ENCODE measurements at places on chromosomes 2 and 18. TPM values are rescaled to one million over a fixed set of nuclear protein-coding genes. Genes with fewer than 3 reads are reported as not detected.

DNA sequence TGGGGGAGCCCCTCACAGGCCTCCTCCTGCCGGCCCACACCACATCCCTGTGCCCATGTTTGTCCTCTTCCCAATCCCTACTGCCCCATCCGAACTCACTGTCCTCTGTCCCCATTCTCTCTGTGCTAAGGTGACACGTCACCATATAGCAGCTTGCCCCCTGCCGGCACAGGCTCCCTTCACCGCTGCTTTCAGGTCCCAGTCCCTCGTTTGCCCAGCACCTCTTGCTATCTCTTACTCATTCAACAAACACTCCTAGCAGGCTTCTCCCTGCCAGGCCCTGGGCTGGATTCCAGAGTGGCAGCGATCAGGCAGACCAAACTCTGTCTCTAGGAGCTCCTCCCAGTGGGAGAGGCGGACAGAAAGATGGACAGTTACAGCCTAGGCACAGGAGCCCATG is 74.3 kb downstream of the TFCP2L1 start:
- no peak for DNase-seq

- DNase-seq = peak; percentile 81
These were observed 29.6 kb upstream of the RNU4ATAC start for GRCh38 chr2:121501031-121501430.

GRCh38 chr2:95275601-95276243 is 1.5 kb downstream of the PROM2 start:
- peak; percentile 44 for DNase-seq

IGFBP5 gene
- 37.9 TPM for polyA plus RNA-seq

GRCh38 chr18:54357082-54357659 is 487 bp downstream of the STARD6 start:
- DNase-seq = no peak

DNA sequence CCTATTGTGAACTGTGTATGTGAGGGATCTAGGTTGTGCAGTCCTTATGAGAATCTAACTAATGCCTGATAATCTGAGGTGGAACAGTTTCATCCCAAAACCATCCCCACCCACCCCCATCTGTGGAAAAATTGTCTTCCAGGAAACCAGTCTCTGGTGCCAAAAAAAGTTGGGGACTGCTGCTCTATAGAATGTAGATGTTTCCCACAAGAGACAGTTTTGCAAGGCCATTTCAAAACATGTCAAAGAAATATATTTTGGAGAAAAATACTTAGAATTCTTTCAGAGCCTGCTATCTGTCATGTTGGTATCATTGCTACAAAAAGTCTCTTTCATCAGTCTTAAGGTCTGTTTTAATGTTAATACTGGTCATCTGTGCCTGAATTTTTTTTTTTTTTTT is 4.1 kb upstream of the SLC39A10 start:
- DNase-seq = no peak

- DNase-seq = peak; percentile 40
These were observed 44.2 kb downstream of the TTC27 start for GRCh38 chr2:32671885-32672533.

DNA sequence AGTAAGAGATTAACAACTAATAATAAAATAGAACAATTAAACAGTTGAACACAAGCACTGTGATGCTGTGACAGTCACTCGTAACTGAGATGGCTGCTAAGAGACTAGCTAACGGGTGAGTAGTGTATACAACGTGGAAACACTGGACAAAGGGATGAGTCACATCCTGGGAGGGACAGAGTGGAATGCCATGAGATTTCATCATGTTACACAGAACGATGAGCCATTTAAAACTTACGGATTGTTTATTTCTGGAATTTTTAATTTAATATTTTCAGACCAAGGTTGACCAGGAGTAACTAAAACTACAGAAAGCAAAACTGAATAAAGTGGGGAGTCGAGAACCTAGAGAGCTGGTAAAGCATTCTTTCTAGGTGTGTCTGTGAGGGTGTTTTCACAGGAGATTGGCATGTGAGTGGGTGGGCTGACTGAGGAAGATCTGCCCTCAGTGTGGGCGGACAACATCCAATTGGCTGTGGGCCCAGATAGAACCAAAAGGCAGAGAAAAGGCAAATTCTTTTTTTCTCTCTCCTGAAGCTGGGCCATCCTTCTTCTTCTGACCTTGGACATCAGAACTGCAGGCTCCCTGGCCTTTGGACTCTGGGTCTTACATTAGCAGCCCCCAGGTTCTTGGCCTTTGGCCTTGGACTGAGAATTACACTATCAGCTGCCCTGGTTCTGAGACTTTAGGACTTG is 14.6 kb downstream of the TMSB10 start:
- DNase-seq = peak; percentile 98

DNA sequence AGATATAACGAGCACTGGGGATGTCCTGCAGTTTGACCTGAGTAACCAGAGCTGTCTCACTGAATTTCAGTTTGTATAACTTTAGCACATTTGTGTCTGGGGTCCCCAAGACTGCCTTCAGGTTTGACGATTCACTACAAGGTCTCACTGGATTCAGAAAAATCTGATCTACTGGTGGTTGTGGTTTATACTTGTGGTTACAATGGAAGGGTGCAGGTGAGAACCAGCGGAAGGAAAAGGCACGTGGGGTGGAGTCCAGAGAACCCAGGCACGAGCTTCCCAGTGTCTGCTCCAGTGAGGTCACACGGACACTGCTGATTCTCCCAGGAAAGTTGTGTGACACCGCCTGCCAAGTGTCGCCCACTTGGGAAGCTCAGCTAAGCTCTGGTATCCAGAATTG is 126.0 kb downstream of the ZNF236 start:
- DNase-seq = no peak

PID1 gene
- polyA plus RNA-seq = 8.6 TPM

- DNase-seq = no peak
These were observed 27.2 kb upstream of the B4GALT6 start for GRCh38 chr18:31711365-31712172.

DNA sequence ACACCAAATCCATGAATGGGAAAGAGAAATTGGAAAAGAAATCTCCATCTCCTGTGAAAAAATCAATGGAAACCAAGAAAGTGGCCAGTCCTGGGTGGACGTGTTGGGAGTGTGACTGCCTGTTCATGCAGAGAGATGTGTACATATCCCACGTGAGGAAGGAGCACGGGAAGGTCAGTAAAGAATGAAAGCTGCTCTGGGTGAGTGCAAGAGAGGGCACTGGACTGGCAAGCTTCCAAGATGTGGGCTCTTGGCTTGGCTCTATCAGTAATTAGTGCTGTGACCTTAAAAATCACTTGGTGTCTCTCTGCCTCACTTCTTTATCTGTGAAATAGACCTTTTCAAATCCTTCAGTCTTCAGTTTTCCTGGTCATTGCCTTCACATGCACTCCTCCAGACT is 89.0 kb downstream of the ZNF532 start:
- no peak for DNase-seq

SDC1 gene
- polyA plus RNA-seq = 24.5 TPM

ABHD3 gene
- polyA plus RNA-seq = 4.6 TPM

- DNase-seq = no peak
These were observed 227.7 kb downstream of the RND3 start for GRCh38 chr2:150259746-150260145.

DNA sequence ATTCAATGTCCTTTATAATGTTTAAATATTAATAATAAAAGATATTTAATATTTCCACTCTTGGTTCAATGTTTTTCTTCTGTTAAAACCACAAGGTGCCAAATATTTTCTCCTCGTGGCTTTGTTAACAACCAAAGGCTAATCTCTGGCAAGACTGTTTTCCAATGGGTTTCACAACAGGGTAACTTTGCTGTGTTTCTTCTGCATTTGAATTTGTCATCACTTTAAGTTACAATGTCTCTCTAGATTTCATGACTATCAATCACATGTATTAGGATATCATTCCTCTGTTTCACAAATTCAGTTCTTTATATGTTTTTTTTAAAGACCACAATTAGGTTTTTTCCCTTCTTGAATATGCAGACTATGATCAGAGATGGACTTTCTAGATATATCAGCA is 469.8 kb upstream of the ACVR2A start:
- no peak for DNase-seq

RPRM gene
- not detected for polyA plus RNA-seq

MOCOS gene
- 17.9 TPM for polyA plus RNA-seq

GRCh38 chr2:150030436-150031190 is 443.0 kb upstream of the MMADHC start:
- DNase-seq = no peak

GRCh38 chr2:160534996-160535395 is 41.4 kb upstream of the RBMS1 start:
- no peak for DNase-seq

- no peak for DNase-seq
These were observed 182.0 kb upstream of the SESTD1 start for GRCh38 chr2:179446476-179447141.

- DNase-seq = no peak
These were observed 17.9 kb upstream of the OTOF start for GRCh38 chr2:26495705-26496297.

DNA sequence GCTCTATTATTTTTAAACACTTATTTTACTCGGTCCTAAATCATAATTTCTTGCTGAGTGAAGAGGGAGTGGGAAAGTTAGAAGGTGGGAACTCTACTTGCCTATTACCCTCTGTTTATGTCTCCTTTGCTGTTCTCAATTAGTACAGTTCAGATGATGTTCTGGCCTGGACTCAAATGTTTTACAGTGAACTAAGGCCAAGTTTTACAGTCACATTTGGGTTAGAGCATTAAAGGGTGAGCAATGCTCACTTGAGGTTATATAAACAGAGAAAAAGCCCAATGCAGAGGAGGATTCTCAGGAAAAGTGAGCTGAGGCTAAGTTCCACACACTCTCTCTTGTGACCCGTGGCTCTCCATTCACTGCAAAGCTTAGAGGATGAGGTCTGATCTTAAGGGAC is 52.4 kb downstream of the ITSN2 start:
- peak; percentile 15 for DNase-seq

GRCh38 chr2:126359494-126359893 is 296.5 kb upstream of the GYPC start:
- peak; percentile 17 for DNase-seq

GRCh38 chr2:103738606-103739005 is 976.8 kb downstream of the TMEM182 start:
- no peak for DNase-seq

UGT1A8 gene
- not detected for polyA plus RNA-seq

DNA sequence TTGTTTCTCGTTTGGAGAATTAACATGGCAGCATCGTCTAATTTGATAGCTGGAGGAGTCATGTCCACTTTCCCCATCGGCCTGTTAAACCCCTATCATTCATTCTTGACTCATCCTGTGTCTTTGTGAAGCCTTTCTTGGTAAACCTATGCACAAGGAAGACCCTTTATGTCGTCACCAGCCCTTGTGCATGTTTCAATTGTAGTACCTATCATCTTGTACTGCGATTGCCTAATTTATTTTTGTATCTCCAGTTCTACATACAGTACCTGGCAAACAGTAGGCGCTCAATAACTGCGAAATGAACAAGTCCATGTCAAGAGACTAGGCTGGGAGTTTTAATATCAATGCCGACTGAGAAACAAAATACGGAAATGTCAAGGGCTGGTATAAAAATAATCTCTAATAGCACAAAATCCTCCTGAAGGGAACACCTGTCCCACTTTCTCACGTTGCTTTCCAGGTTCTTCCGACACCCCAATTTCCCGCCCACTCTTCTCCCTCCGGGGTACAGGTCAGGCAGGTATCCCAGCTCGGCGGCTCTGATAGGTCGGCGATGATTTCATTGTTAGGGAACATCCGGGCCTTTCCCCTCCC is 1.3 kb upstream of the PPM1B start:
- DNase-seq = no peak

PKDCC gene
- polyA plus RNA-seq = 1.2 TPM

KCNS3 gene
- 2.5 TPM for polyA plus RNA-seq

- no peak for DNase-seq
These were observed 225.3 kb upstream of the VWC2L start for GRCh38 chr2:214185546-214185945.

GRCh38 chr2:121480826-121481225 is 49.9 kb upstream of the RNU4ATAC start:
- peak; percentile 78 for DNase-seq

PER2 gene
- polyA plus RNA-seq = 1.6 TPM

- DNase-seq = no peak
These were observed 201.8 kb upstream of the ATP5MC3 start for GRCh38 chr2:175383286-175383685.

DNA sequence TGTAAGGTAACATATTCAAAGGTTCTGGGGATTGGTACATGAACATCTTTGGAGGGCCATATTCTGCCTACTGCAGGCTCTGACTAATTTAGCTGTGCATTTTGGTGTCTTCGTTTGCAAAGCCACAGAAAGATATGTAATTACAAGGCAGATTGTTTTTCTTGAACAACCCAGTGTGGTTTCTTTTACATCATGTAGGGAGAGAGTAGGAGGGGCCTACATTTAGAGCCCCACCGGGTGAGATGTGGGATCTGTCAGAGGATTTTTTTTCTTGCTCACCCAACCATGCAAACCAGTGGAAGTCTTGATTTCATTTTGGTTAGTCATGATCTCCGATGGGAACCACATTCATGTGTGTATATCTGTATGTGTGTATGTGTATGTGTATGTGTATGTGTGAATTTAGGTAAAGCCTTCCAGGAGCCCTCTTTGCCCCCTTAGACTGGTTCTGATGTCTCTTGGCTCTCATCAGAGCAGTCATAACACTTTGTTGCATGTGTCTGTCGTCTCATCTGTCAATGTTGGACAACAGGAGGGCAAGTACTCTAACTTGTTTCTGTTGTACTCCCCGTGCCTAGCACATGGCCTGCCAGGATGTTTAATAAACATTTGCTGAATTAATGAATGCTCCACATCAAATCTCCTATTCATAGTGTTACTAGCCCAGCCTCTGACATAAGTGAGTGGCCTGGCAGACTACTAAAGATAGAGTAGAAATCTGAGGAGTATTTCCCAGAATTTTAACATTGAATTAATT is 239.9 kb downstream of the MTX2 start:
- DNase-seq = no peak

MYO7B gene
- polyA plus RNA-seq = not detected

DNA sequence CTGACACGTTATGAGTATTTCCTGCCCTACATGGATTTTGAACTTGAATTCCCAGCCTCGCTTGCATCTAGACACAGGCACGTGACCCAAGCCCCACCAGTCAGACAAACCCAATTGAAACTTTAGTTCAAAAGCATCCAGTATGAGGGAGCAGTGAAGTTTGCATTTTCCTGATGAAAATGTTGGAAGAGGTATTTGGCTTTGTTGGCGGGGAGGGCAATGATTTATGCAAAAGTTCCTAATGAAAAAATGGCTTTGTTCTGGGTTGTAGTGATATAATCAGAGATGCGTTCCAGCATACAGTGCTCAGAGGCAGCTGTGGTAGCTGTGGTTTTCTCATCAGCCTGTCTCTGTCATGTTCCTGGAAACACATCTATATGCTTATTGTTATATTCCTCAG is 36.8 kb upstream of the CPS1 start:
- peak; percentile 16 for DNase-seq

Measured in GM23248 (cell line).